NCI-H1092 treated with DMSO at 0.1 percent for 48 hours (cell line): ENCODE measurements at places on chromosomes 11 and 22.
A peak's percentile ranks its signal among the peaks of the same experiment; 100 is the strongest.

- peak; percentile 62 for DNase-seq
Observed at GRCh38 chr22:35539910-35540594, 579 bp upstream of the RASD2 start.

DNA sequence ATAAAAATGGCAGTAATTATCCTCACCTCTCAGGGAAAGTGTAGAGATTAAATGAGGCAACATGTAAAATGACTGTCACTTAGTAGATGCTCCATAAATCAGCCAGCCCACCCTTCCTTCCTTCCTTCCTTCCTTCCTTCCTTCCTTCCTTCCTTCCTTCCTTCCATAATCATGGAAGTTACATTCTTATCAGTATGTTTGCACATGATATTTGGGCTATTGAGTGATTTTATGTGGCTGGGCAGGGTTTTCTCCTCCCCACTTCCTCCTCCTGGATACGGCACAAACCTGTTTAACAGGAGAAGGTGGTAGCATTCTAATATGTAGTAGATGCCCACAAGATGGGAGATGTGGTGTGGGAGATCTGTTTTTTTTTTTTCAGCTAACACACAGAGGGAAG lies 11.9 kb downstream of the LYVE1 start:
- no peak for DNase-seq

DNA sequence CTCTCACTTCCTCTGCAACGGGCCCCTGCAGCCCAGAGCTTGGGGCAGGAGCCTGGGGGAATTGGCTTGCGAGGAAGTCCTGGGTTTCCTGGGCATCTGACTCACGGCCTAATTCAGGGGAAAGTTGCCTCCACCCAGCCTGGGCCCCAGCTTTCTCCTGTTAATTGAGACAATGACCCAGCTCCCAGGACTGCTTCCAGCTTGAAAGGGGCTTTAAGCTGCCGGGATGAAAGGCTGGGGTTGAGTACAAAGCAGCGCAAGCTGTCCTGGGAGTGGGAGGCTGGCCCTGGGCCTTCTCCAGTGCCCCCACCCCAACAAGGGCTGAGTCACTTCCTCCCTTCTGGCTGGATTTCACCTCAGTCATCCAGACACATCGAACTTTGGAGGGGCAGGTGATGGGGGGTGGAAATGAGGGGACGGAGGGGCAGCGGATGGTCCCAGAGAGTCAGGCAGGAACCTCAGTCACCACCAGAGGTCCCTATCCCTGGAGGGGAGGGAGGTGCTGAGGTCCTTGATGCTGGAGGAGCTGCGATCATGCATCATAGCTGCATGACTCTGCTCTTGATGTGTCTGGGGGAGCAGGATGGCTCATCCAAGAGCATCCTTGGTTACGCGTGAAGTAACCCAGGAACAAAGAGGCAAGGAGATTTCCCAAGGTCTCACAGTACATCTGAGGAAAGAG lies 30.1 kb upstream of the OAF start:
- DNase-seq = no peak

GRCh38 chr11:28696591-28696990 lies 588.4 kb downstream of the METTL15 start:
- no peak for DNase-seq

DNA sequence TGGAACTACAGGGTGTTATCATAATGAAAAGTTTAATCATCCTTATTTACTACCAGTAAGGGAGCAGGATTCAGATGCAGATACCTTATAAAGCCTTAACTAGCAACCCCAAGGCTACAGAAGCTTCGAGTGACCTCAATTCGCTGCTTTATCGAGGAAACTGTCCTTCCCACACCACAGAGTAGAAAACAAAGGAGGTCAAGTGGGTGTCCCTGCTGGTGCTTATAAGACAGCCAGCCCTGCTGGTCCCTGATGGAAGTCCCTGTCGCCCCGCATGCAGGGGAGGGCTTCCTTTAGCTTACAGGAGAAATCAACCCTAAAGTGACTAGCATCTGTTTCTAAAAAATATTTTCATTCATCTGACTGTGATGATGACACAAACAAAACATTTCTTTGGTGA lies 7.3 kb downstream of the MN1 start:
- no peak for DNase-seq

- peak; percentile 10 for DNase-seq
Observed at GRCh38 chr11:44726283-44727113, at the start of gene TSPAN18. TSPAN18 (plus strand) TSS chr11:44726962; CDS start chr11:44906417, 179,455 bp downstream.

GRCh38 chr11:111574373-111575225 lies 27.6 kb upstream of the SIK2 start:
- peak; percentile 49 for DNase-seq

- DNase-seq = no peak
Observed at GRCh38 chr11:102154806-102155205, 44.6 kb downstream of the YAP1 start.

DNA sequence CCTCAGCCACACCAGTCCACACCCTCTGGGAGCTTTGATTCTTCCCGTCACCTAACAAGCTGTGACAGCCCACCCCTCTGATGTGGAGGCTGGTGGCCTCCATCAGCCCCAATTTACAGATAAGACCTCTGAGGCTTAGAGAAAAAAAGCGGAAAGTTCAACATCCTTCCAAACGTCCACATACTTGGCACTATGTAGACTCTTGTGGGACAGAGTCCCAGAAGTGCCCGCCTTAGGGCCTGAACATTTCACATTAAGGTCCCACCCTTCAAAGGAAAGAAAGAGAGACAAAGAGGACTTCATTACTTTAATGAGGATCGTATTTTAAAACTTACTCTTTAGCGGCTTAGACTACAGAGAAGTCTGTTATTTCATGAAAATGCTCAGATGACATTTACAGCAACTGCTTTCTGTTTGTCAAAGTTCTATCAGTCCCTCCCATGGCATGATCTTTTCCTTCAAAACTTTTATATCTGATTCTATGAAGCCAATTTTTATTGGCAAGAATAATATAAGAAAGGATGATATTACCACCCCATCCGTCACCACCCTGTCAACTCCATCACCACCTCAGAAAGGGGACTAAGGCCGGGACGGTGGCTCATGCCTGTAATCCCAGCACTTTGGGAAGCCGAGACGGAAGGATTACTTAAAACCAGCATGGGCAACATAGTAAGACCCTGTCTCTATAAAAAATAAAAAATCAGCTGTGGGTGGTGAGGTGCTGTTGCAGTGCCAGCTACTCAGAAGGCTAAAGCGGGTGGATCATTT lies 15.7 kb upstream of the SCGB1A1 start:
- DNase-seq = no peak

DNA sequence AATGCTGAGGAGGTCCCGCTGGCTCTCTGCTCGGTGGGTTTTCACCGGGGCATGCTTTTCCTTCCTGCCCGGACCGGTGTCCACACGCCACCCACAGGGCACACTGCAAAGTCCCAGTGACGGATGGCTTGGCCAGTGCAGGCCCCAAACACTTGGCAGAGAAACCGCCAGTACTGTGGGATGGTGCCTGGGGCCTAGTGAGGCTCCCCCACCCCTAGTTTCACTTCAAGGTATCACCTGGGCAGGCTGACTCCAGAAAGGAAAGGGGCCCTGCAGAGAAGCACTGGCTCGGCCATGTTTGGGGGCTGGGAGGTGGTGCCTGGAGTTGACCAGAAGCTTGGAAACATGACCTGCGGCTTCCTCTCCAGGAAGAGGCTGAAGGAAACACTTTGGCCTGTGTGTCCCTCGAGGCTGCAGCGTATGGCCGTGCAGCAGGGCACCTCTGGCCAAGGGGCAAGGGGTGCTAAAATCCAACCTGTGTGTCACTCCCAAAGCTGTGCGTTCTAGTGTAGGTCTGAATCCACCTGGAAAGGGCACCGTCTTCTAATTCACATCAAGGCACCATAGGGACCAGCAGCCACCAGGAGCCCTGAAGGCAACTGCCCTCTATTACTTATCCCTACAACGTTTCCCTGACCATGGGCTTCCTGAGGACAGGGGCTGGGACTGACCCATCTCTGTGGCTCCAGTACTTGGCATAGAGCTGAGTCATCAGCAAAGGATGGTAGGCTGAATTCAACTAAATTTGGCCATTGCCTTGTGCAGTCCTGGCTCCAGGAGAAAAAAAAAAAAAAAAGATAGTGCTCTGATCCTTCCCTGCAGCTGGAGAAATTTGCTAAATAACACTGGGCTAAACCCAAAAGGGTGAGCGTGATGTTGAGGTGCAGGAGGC lies 22.6 kb downstream of the TPBGL start:
- DNase-seq = no peak

DNA sequence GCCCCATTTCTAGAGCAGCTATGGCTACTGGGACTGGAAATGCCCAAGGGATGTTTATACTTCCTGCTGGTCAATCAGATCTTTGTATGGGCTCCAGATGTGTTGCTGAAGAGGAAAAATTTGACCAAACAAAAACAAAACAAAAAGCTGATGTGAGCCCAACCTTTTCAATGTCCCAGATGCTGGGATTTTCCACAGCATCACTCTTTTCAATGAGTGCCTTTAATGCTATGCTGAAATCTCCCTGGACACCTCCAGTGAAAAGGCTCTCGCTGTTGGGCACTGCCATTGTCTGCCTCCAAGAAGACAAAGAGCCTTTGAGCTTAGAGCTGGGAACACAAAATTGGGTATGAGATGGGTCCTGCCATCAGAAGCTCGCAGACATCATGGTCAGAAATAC lies 671.9 kb downstream of the NTM start:
- DNase-seq = no peak

GRCh38 chr11:557328-558132 lies 3.0 kb downstream of the LMNTD2 start:
- DNase-seq = no peak
